ENCODE measurements at places on chromosomes 7 and 10.
A peak's percentile ranks its signal among the peaks of the same experiment; 100 is the strongest.

GRCh38 chr10:120421250-120421649, 35.8 kb upstream of the PLPP4 start:
- DNase-seq: no peak

GRCh38 chr10:7534480-7534852, 123.6 kb upstream of the SFMBT2 start:
- DNase-seq: no peak

GRCh38 chr10:38093816-38094157, 350 bp upstream of the ZNF37A start:
- peak; percentile 45 for DNase-seq

DNA sequence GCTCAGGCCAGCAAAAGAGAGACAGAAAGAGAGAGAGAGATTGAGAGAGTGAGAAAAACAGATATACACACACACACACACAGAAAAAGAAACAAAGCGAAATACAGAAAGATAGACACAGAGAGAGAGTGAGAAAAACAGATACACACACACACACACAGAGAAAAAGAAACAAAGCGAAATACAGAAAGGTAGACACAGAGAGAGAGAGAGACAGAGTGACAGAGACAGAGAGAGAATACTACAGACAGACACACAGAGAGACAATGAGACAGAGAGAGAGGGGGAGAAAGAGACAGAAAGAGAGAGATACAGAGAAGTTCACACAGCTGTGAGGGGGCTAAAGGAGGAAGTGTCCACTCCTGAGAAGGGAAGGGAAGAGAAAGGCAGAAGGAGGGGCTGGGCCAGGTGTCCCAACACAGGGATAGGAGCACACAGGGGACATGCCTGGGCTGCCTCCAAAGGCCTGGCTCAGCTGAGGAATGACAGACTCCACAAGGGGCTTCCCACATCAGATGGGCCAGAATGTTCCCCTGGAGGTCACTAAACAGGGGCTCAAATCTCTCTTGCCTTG, 4.3 kb downstream of the GCK start:
- DNase-seq: no peak

GRCh38 chr10:76287856-76288255, 856.4 kb downstream of the LRMDA start:
- DNase-seq: no peak

- no peak for DNase-seq
Measured at GRCh38 chr7:151769188-151769821, 107.6 kb downstream of the PRKAG2 start.

DNA sequence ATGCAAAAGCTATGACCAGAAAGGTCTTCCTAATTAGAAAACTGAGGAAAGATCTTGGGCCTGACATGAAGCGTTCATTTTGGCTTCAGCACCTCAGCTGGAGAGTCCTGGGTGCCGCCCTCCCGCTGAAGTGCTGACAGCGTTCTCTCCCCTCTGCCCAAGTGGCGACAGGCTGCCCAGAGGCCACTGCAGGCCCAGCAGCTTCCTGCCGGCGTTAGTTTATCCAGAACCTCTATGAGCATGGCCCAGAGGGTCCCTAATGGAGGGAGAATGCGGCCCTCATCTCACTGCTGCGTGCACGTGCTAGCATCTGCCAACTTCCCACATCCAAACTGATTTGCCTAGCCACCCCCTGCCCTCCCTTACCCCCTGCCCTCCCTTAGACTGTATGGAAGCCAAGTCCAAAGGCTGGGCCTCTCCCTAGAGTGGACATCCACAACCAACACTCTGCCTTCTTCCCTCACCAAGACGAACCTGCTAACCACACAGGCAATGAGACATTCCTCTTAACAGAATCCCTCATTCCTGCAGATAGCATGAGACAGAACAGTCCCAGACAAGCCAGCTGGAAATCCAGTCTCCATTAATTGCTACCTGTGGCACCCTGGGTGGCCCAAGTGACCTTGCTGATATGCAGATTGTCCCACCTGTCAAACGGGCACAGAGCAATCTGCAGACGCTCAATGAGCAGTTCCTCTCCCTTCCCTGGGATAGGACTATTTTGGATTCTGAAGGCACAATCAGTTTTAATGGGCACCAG, 108.4 kb downstream of the C10orf90 start:
- DNase-seq: no peak

GRCh38 chr10:133194151-133194550, 34.1 kb downstream of the KNDC1 start:
- no peak for DNase-seq

DNA sequence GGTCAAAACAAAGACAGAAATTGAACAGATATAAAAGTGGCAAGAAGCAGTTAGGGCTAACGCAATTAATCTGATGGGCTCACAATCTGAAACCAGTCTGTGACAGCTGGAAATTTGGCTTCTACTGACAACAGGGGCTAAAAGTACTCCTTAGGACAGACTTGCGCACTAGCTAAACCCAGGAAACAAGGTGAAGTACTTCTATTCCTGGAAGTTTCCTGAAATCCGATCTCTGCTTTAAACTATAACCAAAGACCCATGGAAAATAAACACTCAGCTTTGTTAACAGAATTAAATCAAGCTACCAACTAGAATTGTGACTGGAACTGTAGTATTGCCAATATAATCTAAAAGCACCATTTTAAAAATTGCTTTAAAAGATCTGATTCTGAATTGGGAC, 520.2 kb upstream of the ZWINT start:
- DNase-seq: no peak

GRCh38 chr7:140295224-140295738, 103.0 kb downstream of the SLC37A3 start:
- no peak for DNase-seq

DNA sequence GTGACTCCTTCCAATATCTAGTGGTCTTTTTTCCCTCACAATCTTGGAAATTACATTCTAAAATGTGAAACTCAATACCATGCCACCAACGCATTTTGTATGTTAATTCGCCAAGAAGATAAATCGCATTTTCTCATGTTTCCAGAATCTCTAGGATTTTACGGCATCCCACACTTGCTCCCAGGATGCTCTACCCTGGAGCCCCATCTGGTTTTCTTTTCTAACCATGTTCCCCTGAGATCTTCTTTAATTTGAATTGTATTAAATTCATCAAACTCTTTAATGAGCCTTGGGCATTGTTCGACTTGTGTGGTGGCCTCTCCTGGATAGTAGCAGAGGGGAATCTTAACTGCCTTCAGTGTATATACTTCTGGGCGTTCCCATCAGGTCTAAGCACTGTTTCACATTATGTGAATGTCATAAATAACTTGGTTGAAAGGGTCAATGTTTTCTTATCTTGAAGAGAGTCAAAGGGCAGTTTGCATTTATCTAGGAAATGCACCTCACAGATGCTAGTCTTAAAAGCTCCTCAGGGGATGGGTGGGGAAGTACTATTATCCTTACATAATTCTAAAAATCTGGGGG, 169.1 kb upstream of the MEOX2 start:
- DNase-seq: no peak

DNA sequence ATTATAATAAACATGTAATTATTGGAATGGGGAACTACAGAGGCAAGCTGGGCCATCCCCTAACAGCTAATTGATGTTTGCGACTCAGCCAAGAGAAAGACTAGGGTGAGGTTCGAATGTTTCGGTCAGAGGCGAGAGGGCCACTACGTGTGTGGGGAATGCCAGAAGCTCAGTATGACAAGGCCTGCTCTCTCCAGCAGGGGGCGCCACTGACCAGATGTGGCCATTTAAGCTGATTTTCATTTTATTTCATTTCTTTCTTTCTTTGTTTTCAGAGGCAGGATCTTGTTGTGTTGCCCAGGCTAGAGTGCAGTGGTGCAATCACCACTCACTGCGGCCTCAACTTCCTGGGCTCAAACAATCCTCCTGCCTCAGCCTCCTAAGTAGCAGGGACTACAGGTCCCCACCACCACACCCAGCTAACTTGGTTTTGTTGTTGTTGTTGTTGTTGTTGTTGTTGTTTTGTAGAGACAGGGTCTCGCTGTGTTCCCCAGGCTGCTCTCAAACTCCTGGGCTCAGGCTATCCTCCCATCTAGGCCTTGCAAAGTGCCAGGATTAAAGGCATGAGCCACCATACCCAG, 38.1 kb downstream of the TMEM130 start:
- no peak for DNase-seq

- DNase-seq: no peak
Measured at GRCh38 chr7:110885474-110885873, 205.5 kb upstream of the LRRN3 start.

DNA sequence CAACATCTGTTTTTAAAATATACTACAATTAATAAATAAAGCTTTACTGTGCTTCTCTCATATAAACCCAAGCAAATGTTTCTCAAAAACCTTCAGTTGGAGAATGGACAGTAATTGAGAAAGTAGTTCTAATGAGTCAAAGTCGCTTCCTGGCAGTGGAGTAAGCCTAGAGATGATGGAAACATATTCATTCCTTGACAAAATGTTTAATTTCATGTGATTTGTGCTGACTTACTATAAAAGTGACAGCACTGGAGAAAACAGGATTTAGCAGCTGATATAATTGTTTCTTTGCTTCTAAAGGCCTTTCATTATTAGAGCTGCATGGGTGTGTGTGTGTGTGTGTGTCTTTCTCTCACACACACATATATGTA, 9.0 kb downstream of the ELMO1 start:
- DNase-seq: no peak

GRCh38 chr7:95929710-95930280, 157.4 kb downstream of the DYNC1I1 start:
- DNase-seq: no peak

DNA sequence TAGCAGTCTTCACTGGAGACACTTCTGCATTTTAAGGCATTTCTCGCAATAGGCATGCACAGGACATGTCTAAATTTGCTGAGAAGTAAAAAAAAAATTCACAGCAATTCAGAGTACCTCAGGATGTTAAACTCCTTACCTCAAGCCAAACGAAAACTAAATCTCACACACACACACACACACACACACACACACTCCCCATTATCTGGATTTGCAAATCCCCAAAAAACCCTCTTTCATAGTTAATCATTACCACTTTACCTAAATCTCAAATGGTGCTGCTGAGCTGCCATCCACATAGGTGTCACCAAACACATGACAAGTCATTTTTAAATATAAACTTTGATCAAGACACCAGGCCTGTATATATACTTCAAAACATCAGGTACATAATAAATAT, 31.8 kb downstream of the CACNA2D1 start:
- DNase-seq: no peak

DNA sequence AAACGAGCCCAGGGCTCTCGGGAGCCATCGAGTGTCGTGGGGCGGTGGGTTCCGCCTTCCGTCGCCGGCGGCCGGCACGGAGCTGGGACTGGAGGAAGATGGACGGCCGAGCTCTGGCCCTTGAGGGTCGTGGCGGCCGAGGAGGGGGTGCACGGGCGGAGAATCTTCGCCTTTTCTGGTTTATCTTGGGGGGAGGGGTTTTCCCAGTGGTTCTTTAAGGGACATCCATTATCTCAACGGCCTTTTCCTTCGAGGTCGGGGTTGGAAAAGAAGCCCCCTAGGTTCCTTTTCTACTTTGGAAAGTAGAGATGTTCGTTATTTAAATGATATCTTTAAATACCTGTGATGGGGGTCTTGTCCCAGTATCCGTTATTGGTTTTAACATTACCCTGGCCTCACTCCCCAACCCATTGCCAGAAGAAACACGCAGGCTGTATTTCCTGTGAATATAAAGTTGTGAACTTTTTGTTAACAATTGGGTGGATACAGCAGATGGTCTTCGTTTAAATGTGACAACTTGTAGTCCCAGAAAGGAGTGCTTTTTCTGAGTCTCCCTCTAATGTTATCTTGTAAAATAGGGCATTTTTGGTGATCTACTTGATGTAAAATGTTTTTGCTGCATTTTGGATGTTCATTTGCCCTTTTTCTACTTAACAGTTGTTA, 765 bp downstream of the CCAR1 start:
- DNase-seq: no peak

GRCh38 chr10:20993389-20993788, 96.3 kb upstream of the NEBL start:
- DNase-seq: no peak

GRCh38 chr7:157597562-157597961, 260.8 kb downstream of the DNAJB6 start:
- no peak for DNase-seq

DNA sequence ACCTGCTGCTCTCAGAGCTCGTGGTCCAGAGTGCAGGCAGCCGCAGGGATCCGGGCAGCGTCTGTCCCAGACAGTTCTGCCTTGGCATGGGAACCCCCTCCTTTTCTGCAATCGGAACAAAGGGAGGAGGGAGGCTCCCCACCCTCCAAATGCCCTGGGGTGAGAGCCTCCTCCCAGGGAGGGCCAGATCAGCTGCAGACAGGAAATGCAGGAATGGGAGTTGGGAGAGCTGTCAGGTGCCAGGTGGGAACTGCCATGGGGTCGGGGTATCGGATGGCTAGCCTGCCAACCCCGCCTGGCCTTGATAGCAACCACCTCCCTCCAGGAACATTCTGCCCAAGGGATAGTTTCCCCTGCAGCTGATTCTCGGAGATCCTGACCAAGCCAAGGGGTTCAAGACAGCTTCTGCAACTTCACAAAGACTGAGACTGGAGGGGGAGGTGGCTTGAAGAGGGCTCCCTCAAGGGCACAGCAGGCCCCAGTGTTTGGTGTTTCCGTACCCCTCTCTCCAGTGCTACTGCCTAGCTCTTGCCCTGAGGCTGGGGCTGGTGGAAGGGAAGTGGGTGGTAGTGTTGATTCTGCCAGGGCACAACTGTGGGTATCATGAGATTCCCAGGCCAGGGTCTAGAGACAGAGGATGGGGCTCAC, at the start of gene CALML5:
Gene CALML5 (minus strand): TSS at position 78 of the 648 bp plus-strand sequence. CDS start 132 bp downstream, outside the sequence.
- no peak for DNase-seq

- no peak for DNase-seq
Measured at GRCh38 chr7:33550363-33550762, 355.0 kb upstream of the BMPER start.

DNA sequence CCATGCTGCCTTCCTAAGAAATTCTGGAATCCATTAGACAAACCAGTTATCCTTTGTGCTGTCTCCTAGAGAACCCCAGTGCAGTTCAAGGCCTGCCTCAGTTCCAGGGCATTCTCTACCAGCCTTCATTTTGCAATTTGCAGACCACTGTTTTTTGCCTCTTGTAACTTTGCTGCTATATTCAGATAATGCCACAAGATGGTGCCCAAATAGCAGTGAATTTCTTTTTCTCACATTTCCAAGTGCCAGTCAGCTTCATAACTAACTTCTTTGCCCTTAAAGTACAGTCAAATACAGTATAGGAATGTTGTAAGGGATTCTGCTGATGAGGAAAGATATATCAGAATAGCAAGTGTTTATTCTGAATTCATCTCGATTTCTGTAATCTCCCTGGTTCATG, 25.2 kb downstream of the LOXL4 start:
- DNase-seq: no peak

GRCh38 chr7:99679400-99680191, at the start of gene CYP3A5:
TSS of gene CYP3A5 (minus strand) at chr7:99679996. CDS start at chr7:99679896, 100 bp downstream.
- no peak for DNase-seq

- DNase-seq: no peak
Measured at GRCh38 chr7:69654849-69655707, 56.8 kb downstream of the AUTS2 start.

- DNase-seq: peak; percentile 57
Measured at GRCh38 chr10:6920072-6921019, 340.3 kb upstream of the PRKCQ start.

- no peak for DNase-seq
Measured at GRCh38 chr10:6581778-6582228, 1.7 kb upstream of the PRKCQ start.

All from nucleus accumbens (tissue), 56 donors.